ENCODE measurements at places on chromosomes 3 and 15.

GRCh38 chr15:67504796-67505195 is 16.1 kb upstream of the C15orf61 start:
- DNase-seq, result no peak

GRCh38 chr3:33768578-33769330 is 29.7 kb upstream of the PDCD6IP start:
- DNase-seq, result no peak

GRCh38 chr3:79056498-79056897 is 711.3 kb downstream of the ROBO1 start:
- no peak for DNase-seq

DNA sequence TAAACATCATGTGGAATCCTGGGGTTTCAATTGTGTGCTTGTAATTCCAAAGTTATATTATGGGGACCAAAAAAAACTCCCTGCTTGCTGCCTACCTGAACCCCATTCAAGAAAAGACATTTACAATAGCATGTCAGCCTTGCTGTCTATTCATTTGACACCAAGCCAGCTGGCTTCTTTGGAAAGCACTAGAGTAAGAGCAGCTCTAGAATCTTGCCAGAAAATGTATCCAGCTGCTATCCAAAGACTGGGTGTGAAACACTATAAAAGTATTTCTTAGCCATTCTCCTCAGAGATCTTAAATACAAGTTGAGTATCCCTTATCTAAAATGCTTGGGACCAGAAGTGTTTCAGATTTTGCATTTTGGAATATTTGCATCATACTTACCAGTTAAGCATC is 87.4 kb downstream of the RAD18 start:
- no peak for DNase-seq

DNA sequence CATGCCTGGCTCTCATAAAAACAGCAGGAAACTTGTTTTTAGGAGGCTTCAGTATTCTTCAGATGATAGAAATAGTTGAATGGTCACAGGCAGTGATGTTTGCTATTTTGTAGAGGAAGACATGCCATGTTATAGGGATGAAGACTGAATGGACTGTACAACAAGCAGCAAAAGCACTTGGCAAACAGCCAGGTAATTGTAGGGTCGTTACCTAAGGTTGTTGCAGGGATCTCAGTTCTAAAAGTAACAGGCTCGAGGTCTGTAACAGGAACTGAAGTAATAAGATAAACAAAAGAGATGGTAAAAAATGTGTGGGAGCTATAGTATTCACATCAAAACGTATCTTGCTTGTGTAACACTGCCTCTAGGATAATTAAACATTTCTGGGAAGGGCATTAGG is 116.3 kb downstream of the TFG start:
- no peak for DNase-seq

- no peak for DNase-seq
Observed at GRCh38 chr3:153257673-153258351, 95.8 kb downstream of the RAP2B start.

DNA sequence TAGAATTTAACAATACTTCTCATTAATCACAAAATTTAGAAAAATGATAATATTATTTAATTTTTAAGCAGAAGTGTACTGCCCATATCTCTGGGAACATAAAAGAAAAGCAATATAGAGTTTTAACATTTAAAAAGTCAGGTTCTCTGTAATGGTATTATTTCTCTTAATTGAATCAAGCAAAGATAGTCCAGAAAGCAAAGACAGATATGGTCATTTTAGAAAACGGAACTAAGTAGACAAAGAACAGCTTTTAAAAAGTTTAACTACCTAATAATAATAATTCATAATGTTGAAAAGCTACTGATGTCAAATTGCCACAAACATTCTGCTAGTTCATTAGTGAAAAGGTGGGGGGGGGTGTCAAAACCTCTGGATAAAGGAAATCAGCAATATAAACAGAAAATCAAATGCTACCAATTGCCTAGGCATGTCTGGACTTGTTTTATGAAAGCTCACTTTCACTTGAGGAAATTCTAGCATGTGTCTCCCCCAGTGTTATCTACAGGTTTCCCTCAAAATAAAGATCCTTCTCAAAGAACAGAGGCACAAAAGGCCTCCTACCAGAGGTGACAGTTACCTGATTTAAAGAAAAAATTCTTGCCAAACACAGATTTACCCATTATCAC is 1.7 kb downstream of the ZMAT3 start:
- DNase-seq, result no peak

DNA sequence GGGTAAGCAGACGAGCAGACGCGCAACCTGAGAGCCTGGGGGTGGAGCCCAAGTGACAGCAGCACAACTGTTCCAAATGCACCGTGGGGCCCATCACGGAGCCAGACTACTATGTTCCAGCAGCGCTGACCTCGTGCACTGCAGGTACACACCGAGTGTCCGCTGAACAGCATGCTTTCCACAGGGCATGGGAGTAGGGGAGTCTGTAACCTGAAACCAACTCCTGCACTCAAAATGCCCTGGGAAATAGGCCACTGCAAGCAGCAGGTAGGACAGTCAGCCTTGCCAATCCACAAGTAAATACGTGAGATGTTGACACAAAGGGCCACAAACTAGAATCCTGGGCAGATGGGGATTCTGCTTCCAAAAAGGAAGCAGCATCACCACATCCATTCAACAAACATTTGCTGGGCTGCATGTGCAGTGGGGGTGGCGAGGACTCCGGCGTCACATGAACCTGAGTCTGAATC is 73.9 kb downstream of the TBC1D2B start:
- no peak for DNase-seq

DNA sequence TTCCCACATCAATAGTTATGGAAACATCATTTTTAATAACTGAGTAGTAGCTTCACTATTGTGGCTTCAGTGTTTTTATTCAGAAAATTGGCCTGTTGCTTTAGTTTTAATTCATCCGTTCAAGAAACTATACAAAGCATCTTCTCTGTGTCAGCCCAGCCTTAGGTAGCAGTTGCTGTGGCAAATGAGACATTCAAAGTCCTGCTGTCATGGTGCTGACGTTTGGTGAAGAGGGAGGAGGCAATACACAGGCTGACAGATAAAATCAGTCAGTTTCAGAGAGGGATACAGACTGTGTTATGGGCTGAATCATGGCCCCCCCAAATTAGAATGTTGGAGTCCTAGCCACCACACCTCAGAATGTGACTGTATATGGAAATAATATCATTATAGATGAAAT is 56.5 kb downstream of the SLC7A14 start:
- DNase-seq, result no peak

GRCh38 chr3:194369522-194370279 is at the start of gene LRRC15:
LRRC15 (minus strand) TSS chr3:194369743; CDS start chr3:194361043, 8,700 bp downstream.
- peak; percentile 64 for DNase-seq

DNA sequence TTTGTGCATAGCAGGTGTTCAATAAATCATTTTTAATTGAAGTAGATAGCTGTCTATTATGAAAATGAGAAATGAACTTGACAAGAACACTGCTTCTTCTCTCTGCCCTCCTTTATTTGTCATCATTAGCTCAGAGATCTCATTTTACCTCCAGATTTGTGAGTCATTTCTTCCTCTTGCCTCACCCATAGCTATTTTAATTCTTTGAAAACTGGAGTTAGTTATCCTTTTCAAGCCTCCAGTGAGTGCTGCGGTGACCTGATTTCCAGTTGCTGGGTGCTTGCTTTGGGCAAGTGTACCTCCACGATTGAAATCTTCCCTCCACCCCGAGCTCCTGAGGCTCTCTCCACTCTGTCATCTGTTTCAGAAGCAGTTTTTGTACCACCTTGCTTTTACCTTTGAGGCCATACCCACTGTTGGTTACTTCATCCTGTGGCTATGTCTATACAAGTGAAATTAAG is 114.6 kb downstream of the NFKBIZ start:
- DNase-seq, result no peak

DNA sequence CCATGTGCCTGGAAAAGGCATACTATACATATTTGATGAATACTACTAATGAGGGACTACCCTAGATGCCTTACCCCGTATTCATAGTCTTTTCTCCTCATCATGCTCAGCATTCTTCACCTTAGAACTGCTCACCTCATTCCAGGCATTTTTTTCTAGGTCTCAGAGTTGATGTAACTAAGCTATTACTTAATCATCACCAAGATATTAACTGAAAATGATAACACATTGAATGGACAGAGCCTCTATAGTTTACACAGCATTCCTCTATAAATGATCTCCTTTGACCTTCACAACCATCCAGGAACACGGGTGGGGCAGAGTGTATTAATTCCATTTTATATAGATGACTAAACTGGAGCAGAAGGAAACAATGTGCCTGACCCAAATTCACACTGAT is 174.1 kb upstream of the DPH6 start:
- no peak for DNase-seq

DNA sequence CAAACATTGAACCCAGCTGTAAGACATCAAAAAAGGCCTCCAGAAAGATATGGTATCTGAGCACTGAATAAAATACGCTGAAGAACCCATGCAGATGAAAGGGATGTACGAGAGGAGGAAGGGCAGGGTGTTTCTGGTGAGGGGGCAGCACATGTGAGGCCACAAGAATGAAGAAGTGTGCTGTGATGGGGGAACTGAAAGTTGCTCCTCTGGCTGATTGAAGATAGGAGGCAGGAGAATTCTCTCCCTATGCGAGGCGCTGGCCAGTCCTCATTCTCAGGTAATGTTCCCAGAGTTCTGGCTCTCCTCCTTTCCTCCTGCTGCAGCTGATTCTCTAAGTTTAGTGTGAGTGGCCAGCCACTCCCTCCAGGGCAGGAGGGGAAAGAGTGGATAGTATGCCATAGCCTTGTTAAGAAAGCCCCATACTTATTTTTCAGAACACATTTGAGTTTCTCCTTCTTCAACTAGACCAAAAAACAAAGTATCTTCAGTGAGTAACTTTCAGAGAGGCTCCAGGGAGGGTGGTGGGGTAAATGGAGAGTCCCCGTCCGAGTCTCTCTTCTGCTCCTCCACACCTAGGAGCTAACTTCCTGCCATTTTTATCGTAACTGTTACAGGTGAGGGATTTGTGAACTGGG is 26.9 kb upstream of the MYO1E start:
- no peak for DNase-seq

DNA sequence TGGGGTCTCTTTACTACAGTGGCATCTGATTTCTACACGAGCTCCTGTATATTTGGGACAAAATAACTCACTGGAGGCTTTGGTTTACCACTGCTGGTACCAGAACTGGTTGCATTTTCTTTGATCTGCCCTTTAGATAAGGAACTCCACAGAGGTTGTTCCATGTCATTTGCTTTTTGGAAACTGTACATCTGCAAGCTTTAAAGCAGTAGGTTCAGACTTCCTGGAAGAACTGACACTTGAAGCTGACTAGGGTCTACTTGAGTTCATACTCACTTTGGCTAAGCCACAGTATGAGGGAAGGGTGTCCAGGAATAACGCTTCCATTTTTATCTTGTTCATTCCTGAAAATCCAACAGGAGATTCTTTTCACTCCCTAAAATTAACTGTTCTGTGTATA is 86.4 kb downstream of the WWTR1 start:
- no peak for DNase-seq

DNA sequence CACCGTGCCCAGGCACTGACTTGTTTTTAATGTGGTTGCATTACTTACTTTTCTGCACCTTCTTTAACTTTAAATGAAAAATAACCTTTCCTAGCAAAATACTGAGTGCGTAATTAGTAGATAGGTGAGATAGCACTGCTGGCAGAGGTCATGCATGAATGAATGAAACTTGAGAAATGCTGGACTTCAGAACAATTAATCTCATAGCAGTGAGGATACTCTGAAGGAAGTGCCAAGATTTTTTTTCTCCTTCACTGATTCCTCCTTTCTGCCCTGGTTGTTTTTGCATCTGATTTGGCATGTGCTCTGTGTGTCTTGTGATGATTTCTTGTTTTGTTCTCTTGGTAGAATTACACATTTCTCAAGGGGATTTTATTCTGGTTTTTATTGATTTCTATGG is 378.9 kb downstream of the PTPRG start:
- no peak for DNase-seq

DNA sequence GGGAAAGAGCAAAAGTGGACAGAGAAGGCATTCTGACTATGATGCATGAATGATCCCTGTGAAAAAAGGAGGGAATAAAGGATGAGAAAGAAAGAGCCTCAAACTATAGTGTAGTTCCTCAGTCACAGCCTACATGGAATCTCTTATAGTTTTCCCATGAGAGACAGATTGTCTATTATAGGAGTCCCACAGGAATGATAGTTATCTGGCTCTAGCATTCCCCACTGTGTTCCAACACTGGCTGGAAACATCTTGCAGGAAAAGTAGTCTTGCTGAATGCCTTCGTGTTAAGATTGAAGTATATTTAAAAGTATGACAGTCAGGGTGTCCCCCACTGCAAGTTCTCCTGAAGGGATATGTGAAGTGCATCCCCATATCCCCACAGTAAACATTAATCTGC is 641.5 kb upstream of the NECTIN3 start:
- DNase-seq, result no peak

DNA sequence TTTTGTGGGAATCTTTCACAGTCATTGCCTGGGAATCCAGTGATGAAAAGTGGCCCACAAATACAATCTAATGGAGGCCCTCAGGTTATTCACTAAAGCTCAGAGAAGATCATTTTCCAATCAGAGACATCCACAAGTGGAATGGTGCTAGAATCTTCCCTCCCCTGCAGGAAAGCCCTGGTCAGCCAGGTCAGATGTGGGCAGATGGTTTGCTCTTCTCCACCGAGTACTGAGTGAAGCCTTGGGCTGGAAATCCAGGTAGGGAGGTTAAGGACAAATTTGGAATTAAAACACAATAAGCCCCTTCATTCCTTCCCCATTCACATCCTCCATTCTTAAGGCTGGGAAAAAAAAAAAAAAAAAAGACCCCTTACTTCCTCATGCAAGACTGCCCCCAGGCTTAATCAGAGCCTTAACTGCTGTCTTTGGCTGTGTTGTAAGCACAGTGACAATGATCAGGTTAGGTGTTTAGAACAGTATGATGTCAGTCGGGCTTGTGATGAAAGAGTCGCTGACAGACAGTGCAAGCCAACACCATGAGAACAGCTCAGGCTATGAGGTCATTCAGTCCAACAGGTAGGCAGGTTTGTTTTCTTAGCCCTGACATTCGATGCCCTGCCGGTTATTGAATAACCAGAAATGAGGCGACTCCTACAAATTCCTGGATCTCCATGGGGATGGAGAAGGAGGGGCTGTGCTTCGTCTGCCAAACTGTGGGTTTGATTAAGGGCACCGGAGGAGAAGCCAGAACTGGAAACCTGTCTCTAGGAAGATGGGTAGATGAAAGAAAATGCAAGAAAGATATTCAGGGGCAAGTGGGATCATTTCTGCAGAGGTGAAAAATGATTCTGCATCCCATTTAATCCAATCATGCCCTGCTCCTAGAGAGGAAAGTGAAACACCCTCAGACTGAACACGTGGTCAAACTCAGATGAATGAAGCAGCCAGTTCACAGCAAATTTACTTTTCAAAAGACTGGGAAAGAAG is 23.5 kb upstream of the HES1 start:
- DNase-seq, result no peak

GRCh38 chr15:42802168-42802567 is 65.2 kb upstream of the CDAN1 start:
- DNase-seq, result no peak

Measured in HTR-8/SVneo (cell line).